ENCODE measurements at places on chromosomes 13 and 19.
A peak's percentile ranks its signal among the peaks of the same experiment; 100 is the strongest.

GRCh38 chr13:66714795-66715194, 515.3 kb downstream of the PCDH9 start:
- no peak for DNase-seq

DNA sequence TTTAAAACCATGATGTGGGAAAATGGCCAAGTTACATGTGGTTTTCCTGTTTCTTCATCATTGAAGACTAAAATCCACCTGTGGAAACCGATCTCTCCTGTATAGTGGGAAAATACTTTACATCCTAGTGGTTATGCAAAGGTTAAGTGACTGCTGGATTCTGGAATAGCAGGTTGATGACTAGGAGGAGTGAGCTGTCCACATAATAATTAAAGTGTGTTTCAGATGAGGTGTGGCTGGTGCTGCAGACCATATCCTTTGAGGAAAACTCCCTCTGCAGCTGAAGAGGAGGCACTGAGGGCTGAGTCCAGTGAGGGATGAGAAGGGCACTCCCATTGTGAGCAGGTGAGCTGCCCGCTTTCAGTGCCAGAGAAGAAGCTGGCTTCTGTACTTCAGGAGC, 43.2 kb downstream of the DCLK1 start:
- DNase-seq: no peak

GRCh38 chr13:47332149-47332548, 435.3 kb upstream of the HTR2A start:
- DNase-seq: no peak

GRCh38 chr19:1450735-1451731, 1.1 kb downstream of the APC2 start:
- DNase-seq: no peak

DNA sequence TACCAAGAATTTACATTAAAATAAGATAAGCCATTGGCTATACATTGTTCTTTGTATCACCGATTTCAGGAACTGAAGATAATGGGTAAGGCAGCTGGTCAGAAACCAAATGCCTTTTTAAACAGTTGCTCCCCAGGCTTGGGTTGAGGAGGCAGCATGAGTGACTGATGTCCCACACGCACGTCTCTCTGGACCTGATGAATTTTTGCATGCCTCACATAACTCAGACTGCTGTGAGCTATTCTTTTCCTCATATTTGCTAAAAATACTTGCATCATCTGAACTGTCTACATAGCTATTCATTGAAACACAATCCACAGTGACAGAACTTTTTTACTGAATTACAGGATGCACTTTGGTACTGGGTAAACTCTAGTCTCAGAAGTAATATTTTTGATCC, 123.6 kb upstream of the MAB21L1 start:
- no peak for DNase-seq

DNA sequence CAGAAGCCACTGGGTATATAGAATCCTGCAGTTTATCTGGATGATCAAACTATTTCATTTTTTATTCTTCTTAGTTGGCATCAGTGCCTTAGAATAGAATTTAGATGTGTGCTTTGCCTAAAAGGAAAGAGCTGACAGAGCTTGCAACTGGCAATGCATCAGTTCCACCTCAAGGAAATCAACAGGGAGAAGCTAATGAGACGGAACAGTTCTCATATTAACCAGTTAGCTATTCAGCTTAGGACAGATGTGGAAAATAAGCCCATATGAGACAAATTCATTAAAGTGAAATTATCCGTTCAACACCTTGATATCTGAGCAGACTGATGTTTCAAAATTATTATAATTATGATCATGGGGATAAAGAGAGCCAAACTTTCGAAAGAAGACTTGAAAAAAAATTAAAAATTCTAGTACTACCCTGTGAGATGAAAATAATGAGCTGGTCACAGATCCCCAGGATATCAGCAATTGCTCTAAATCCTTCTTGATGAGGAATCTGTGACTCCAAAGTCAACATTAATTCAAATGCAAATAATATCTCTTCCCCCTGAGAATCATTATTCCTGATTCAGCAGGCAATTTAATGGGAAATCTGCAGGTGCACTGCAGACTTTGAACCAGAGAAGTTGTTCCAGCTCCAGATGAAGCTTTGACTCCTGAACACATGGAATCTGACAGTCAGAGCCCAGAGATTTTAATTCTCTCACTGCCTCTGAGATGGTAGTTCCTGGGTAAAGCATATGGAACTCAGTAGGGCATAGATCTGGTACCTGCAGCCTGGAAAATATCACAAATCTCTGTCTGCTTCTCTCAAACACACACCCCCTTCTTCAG, 486.8 kb downstream of the FOXO1 start:
- no peak for DNase-seq

- DNase-seq: peak; percentile 92
Observed at GRCh38 chr19:36849701-36850558, 746 bp upstream of the ZNF345 start.

DNA sequence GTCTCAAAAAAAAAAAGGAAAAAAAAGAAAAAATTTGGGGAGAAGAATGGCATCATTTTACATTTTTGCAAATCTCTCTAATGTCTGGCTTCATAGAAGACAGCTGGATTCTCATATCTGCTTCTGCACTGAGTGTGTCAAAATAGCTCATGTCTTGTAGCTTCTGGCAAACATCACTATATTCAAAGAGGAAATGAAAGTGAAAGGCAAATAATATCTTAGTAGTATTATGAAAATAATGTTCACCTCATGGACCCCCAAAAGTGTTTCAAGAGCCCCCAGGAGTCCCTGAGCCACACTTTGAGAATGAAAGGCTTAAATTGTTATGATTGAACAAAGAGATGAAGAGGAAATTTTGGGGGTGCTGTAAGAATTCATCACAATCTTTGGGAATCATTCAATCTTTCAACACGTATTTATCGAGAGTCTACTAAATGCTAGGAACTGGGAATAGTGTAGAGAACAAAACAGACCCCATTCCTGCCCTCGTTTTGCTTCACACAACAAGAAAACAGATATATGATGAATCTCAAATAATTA, 1.2 kb upstream of the SLC6A16 start:
- DNase-seq: no peak

DNA sequence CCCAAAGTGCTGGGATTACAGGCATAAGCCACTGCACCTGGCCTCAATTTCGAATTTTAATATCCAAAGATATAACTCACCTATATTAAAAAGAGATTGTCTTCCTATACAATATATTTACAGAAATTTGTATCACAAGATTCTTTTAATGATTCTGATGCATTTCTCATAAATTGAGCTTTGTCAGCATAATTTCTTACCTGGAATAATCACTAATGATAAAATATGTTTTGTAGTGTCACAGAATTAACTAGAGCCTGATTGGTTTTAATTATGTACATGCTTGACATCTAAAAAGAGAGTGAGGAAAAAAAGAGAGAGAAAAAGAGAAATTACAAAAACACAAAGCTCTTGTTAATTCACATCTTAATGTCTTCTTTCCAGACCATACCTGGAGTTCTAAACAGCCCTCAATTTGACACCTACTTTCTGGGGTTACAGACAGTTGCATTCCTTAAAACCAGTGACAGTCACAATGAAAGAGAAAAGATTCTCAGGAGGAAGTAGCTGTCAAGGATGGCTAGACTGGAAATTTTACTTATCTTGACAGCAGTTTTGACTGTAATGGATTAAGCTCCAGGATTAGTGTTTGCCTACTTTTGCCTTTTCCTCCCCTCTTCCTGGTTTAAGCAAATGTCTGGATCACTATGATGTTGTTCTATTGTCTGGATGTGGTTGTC, 214.4 kb downstream of the SPRY2 start:
- DNase-seq: no peak

GRCh38 chr13:41756198-41756880, 204.6 kb downstream of the VWA8 start:
- DNase-seq: no peak

- peak; percentile 53 for DNase-seq
Observed at GRCh38 chr13:44373247-44373600, 400 bp upstream of the SERP2 start.

DNA sequence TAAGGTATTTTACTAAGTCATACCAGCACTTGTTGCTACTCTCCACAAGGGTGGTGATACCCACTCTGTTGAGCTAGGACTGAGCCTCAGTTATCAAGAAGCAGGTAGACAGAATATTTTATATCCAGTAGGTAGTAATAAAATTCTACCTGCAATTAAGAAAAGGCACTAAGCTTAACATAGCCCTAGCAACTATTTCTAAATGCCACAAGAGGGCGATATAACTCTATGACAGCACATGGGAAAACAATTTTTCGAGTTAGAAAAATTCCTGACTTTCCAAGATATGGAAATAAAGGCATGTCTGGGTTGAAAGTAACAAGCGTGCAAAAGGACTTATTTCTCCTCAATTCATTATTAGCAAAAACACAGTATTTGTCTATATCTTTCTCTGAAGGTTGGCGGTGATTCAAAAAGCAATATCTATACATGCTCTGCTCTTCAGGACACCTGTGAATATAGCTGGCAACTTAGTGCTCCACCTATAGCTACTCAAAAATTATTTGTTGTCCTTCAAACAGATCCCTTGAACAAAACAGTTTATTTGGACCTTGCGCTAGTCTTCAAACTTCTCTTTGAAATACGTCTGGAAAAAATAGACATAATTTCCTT, 14.7 kb downstream of the CCDC169 start:
- peak; percentile 24 for DNase-seq

Data from H7 (cell line).